ENCODE measurements at places on chromosomes 13 and 19.

DNA sequence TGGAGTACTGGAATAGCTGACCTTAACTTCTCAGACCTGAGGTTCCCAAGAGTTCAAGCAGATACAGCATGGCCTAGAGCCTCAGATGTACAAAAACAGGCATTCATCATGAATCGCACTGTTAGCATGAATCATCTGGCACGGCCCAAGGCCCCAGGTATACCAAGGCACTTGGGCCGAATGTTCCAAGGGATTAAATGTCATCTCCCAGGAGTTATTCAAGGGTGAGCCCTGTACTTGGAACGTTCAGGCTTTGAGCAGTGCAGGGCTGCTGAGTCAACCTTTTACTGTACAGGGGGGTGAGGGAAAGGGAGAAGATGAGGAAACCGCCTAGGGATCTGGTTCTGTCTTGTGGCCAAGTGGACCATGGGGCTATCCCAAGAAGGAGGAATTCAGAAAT is 6.3 kb downstream of the KLK3 start:
- no peak for DNase-seq

DNA sequence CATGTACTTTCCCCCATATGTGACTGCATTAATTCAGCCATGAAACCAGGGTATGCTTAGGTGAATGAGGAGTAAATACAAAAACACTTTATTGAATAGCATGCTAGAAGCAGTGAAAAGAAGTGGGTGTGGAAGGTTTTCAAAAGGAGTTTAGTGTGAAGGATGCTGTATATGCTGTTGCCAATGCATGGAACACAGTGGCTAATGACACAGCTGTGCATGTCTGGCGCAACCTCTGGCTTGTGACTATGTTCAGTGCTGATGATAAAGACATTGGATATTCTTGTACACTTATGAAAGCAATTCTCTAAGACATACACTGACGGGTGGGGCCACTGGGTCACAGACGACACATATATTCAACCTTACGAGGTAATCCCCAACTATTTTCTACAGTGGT is 55.2 kb downstream of the SOX21 start:
- DNase-seq: no peak

DNA sequence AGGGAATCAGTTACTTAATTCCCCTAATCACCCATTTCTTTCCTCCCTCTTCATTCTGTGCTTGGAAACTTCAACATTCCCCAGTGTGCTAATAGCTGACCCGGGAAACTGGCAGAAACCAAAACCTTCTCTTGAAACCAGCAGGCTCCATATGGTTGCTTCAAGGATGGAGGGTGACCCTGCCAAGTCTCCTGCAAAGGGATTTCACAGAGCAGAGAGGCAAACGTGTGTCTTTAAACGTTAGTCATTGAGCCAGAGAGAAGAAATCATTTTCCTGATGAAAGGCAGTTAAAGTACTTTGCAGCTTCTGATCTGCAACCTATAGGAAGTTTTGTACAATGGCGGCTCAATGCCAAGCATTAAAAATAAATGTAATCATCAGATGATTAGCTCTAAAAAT is 220.9 kb downstream of the POU4F1 start:
- DNase-seq: no peak

GRCh38 chr13:41568972-41569351 is 111.6 kb downstream of the RGCC start:
- no peak for DNase-seq

DNA sequence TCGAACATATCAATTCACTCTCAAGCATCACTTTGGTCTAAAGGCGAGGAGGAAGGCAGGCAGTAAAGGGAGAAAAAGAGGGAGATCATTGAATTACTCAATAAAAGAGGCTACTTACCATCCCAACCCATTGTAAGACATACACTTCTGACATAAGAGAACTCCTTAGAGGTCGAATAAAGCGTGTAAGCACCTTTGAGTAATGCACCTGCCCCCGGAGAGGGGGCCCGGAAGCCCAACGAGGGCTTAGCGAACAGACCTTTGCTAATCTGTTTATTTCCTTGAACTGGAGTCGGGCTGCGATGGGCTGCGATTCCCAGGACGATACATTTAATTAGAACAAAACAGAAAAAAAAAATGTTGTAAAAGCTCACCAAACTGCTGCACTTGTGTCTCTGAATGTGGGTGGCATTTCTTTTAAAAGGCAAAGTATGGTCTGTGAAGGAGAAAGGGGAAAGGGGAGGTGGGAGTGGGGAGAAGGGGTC is 3.0 kb downstream of the ZC3H4 start:
- DNase-seq: no peak

- no peak for DNase-seq
These were observed 23.9 kb downstream of the B3GLCT start for GRCh38 chr13:31223640-31224039.

DNA sequence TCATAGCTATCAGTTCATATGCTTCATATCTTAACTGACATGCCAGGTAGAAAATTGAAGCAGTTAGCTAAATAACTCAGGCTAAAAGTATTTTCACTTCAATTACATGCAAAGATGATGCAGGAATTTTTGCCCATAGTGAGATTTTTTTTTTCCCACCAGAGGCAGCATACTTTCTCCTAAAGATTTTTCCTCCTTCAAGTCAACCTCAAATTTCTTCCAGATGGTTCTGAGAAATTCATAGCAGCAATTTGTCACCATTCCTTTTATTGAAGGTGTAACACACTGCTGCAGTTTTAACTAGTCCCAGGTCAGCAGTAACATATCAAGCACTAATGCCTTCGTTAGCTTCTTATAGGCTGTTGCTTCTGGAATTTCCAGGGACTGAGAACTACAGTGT is 141.9 kb downstream of the SUCLA2 start:
- DNase-seq: no peak

- no peak for DNase-seq
These were observed 556.3 kb downstream of the UQCRFS1 start for GRCh38 chr19:28656644-28657043.

DNA sequence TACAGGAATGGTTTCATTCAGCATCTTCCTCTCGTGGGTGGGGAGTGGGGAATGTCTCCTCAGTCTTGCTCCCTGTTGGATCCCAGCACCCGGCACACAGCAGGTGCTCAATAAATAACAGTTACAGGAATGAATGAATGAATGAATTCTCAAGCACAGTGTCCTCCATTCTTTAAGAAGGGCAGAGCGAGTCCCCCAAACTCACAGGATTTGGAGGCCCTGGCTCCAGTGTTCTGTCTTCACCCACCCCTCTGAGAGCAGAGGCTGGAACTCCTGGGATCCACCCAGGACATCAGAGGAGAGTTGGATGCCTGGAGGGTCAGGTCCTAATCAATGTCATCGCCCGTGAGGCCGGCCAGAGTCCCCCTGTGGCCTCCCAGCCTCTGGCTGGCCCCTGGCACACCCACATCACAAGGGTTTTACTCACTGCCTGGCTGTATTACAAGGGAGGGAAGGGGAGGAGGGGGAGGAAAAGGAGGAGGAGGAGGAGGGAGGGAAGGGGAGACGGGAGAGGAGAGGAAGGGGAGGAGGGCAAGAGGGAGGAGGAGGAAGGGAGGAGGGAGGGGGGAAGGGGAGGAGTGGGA is 8.7 kb upstream of the CREB3L3 start:
- DNase-seq: no peak

DNA sequence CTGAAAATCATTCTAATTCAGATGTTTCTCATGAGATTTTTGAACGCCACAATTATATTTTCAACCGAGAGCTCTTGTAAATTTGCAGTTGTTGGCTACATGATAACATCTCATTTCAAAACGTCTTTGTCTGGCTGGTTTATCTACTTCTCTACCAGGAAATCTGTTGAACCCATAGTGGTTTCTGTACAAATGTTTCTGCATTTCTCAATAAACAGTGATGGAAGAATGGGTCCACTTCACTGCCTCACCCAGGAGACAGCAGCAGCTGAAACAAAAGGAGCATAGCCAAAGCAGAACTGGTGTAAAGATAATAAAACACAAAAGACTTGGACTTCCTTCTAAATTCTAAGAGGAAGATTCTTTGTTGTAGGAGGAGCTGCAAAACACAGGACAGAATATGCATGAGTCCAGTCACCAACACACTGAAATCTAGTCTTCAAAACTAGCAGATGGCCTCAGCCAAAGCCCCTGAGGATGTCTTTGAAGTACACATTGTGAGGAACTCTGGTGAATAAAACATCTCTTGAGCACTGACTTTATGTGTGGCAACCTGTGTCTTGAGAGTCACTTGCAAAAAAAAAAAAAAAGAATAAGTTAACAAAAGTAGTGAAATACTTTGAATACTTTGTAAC is 68.6 kb upstream of the FGF14 start:
- DNase-seq: no peak

- DNase-seq: no peak
These were observed 15.3 kb upstream of the ERICH6B start for GRCh38 chr13:45630791-45631190.

DNA sequence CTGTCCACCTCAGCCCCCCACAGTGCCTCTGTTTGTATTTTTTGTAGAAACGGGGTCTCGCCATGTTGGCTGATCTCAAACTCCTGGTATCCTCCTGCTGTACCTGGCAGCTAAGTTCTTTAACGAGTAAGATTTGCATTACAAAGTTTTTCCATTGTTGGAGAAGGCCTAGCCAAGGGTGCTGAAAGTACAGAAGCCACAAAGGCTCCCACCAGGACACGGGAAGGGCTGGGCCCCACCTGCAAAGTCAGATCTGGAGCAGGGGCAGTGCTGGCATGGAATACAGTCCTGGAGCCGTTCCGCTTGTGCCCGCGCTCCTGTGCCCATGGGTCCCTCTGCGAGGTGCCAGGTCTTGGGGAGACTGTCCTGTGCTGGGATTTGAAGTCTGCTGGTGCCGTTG is 12.1 kb downstream of the FZR1 start:
- DNase-seq: no peak

DNA sequence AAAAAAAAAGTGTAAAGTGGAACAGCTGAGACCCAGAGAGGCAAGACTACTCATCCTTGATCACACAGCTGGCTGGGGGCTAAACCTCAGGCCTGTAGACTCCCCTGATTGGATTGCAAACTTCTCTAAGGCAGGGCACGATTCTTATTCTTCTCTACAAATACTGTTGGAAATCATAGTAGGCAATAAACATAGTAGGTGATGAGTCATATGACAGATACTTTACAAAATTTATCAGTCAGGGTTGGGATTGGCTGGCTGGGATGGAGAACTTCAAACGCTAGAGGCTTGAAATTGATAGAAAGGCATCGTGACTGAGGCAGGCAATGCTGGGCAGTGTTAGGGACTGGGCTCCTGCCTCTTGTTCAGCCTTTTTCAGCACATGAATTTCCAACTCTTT is 5.9 kb upstream of the MATK start:
- DNase-seq: no peak

DNA sequence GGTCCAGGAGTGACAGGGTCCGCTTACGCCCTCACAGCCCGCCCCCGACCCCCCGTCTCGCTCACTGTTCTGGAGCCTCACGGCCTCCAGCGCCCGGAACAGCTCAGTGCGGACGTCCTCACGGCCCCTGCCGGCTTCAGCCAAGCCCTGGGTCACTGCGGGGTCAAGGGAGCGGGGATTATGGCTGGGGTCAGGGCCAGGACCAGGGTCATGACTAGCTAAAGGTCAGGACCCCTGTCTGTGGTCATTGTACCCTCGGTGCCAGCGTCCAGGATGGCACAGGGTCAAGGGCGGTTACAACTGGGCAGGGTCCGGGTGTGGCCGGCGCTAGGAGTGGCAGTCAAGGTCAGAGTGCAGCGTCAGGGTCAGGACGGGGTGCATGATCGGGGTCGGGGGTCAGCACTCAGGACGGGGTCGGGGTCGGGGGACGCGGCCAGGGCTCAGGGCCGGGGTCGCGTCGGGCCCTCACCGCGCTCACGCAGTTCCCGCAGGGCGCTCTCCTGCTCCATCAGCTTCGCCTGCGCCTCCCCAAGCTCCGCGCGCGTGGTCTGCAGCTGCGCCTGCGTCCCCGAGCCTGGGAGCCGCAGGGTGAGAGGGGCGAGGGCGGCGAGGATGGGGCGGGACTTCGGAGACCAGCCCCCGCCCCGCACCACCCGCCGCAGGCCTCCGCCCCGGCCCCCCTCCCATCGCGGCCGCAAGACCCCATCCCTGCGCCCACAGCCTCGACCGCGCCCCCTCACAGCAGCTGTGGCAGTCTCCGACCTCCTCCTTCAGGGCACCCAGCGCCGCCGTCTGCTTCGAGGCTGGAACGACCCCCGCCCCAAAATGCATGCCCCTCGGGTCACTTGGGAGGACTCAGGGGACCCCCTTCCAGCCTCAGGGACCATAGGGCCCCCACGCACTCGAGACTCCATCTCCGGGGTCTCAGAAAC is 1.4 kb downstream of the CLEC4G start:
- DNase-seq: no peak

DNA sequence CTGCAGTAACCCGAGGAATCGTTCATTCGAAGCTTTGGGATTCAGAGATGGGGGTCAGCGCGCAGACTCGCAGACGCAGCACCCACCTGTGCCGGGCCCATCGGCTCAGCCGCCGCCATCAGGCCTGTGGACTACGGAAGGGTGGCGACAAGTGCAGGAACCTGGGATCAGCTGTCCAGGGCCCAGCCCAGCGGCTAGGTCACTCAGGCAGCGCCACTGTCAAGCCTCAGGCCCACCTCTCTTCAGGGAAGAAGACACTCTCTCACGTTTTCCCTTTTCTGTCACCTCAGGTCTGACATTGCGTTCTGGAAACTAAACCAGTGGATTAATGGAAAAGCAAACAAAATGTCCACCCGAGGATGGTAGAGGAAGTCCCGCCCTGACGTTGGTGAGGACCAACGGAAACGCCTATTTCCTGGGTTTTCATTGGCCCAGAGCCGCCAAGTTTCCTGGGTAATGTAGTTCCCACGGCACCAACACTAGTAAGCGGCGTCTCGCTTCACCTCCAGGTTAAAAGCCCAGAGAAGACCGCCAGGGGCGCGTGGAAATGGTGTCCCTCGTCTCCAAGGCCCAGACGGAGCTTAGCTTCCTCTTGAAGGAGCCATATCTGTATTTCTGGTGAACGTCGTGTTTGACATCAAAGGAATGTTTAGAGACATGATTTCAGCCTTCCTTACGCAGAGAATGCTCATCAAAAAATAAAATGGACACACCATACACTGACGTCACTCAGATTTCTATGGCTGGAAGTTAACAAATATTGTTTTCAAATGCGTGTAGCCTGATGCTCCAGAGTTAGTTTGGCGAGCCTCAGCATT is at the start of gene ZNF772:
ZNF772 (minus strand) TSS at position 376 of the 818 bp plus-strand sequence; CDS start at position 119, 257 bp downstream.
- DNase-seq: peak; percentile 58

- peak; percentile 31 for DNase-seq
These were observed 7.5 kb upstream of the TSHZ3 start for GRCh38 chr19:31356587-31357314.

DNA sequence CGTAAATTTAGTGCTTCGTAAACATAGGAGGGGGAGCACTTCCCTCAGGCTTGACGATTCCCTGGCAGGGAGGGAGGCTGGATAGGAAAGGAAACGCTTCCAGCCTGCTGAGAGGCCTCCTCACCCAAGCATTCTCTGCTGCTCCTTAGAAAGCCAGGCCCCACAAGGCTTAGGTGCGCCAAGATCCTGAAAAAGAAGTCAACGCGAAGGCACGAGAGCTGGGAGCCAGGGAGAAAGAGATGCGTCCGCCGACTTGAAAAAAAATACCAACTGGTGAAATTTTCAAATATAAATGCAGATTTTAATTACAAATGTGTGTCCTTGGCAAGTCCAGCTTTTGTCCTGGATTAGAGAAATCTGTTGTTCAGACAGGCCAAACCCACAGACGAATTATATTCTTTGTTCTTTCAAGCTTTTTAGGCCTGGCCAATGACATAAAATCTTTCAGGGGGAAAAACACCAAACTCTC is 64.0 kb downstream of the ALOX5AP start:
- no peak for DNase-seq

Measured in activated naive CD4-positive, alpha-beta T cell (primary cell).